Skin of body (tissue), 3 donors: ENCODE measurements at places on chromosomes 7 and 10.
A peak's percentile ranks its signal among the peaks of the same experiment; 100 is the strongest.

- DNase-seq, result peak; percentile 73
Measured at GRCh38 chr10:48363617-48364355, 57.3 kb downstream of the MAPK8 start.

DNA sequence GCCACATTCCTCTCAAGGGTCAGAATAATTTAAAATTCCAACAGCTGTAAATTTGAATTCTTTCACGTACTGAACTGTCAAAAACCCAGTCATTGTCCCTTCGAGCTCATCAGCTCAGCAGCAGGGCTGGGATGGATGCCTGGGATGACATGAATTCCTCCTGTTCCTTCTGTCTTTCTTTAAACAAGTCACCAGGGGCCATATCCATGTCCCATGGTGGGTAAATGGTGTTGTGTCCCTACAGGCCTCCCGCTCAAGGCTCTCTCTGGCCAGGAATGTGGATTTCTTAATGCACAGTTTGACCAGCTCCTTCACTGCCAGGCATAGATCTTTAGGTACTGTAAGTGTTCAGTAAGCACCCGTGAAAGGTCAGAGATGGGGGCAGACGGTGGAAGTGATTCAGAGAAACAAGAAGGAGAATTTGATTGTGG lies 13.8 kb upstream of the TECPR1 start:
- DNase-seq, result no peak

DNA sequence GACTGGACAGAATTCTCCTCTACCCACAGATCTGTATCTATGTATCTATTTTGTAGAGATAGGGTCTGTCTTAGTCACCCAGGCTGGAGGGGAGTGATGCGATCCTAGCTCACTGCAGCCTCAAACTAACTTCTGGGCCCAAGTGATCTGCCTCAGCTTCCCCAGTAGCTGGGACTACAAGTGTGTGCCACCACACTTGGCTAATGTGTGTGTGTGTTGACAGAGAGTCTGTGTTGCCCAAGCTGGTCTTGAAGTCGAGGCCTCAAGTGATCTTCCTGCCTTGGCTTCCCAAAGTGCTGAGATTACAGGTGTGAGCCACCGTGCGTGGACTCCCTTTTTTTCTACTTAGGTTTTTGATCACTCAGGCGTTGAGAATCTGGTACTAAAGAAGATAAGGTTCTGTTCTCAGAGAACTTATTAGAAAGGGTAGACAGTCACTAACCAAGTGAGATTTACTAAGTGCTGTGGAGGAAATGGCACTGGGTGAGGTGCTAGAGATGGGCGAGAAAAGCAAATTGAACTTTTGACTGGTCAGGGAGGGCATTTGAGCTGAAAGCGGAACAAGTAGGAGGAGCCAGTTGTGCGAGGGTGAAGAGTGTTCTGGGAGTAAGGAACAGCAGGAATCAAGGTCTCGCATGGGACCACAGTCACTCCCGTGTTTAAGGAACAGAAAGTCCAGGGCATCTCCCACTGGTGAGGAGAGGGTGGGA lies 18.0 kb downstream of the NDUFB2 start:
- DNase-seq, result no peak

DNA sequence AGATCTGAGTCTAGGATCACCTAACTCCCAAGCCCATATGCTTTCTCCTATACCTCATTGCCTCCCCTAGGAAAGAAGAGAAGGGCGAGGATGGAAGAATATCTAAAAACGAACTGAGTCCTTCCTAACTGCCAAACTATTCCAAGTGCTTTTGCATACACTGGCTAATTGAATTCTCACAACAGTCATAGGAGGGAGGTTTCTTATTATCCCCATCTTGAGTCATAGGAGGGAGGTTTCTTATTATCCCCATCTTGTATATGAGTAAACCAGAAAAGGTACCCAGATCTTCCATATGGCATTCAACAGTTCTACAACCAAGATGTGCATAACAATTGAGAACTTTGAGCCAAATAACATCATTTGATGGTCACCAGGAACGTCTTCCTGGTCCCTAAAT lies 13.1 kb upstream of the FAM204A start:
- no peak for DNase-seq

GRCh38 chr7:16734148-16734726 lies 19.3 kb upstream of the TSPAN13 start:
- DNase-seq, result no peak

DNA sequence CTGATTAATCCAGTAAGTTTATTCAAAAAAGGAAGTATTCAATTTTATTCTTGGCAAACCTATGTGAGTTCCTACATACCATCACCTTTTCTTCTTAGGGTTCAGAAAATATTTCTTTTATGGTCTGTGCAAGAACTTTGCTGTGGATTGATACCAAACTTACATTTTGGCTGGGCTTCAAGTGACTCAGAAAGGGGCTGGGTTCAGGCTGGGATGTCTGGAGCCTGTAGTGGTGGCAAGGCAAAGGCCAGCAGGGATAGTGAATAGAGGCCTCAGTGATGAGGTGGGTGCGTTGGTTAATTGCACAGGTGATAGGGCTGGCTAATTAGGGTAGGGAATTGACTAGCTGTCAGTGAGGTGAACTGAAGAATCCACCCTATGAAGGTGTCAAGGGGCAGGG lies 40.2 kb upstream of the ATXN7L1 start:
- no peak for DNase-seq

DNA sequence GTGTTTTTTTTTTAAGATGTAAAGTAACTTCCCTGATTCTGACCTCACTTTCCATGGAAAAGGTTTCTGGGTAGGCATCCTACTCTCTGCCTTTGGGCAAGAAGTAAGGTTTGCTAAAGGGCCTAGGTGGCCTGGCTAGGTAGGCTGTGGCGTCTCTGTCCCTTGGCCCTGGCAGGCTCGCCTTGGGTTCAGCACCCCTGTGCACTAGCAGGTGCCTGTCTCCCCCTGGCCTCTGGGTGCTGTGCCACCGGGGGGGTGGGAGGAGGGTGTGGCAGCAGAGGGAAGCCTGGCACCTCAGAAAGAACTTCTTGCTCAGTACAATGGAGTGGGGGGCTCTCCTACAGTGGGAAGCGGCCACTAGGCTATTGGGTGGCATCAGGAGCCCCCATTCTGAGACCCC lies 14.0 kb downstream of the TECPR1 start:
- no peak for DNase-seq

GRCh38 chr10:70774810-70775678 lies 10.1 kb downstream of the TBATA start:
- DNase-seq, result no peak

- DNase-seq, result no peak
Measured at GRCh38 chr7:132386201-132386681, 190.0 kb downstream of the PLXNA4 start.

DNA sequence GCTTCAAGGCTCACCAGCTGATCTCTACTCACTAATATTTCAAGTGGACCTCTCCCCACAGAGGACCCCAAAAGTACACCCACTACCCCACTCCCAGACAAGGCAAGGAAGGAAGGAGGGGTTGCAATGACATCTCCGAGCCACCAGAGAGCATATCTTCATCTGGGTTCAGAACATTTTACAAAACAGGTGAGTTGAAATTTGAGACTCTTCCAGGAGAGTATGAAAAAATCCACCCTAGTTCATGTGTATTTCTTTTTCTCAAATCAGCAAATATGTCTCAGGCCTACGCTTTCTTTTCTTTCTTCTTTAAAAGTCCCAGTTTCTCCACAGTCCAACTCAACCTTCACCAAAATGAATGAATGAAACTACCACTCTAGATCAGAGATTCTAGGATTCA lies 61.9 kb downstream of the SGMS1 start:
- no peak for DNase-seq

DNA sequence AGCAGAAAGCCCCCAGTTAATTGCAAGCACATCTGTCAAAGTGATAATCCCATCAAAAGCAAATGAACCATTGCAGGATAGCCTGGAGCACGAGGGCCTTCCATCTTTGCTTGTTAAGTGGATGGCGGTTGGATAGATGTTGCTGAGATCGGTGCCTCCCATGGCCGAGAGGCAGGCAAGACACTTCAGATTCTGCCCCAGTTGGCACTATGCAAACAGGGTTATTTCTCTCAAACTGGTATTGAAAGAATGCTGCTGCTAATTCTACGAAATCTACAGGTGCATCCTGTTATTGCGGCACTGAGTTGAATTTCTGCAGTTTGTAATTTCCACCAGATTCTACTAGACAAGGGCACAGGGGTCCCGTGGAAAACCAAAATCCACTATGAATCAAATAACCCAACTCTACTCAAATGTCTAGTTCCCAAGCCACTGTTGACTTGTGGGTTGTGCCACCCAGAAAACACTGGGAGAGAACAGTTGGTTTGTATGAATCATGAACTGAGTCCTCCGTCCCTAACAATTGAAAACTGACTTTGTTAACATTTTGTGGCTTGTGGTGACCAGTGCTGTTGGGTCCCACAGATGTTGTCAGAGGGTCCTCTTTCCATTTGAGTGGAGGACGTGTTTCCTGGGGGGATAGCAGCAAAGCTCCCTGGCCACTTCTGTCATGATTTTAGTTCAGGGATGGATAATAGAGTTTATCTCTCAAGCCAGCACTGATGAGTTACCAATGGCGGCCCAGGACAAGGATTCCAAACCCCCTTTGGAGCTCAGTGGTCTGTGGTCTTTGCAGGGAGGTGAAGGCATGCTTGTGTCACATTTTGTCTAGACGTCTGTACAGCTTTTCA lies 7.1 kb upstream of the IL2RA start:
- no peak for DNase-seq
